COR-L47 (cell line): ENCODE measurements at places on chromosomes 1 and 21.
A peak's percentile ranks its signal among the peaks of the same experiment; 100 is the strongest.

DNA sequence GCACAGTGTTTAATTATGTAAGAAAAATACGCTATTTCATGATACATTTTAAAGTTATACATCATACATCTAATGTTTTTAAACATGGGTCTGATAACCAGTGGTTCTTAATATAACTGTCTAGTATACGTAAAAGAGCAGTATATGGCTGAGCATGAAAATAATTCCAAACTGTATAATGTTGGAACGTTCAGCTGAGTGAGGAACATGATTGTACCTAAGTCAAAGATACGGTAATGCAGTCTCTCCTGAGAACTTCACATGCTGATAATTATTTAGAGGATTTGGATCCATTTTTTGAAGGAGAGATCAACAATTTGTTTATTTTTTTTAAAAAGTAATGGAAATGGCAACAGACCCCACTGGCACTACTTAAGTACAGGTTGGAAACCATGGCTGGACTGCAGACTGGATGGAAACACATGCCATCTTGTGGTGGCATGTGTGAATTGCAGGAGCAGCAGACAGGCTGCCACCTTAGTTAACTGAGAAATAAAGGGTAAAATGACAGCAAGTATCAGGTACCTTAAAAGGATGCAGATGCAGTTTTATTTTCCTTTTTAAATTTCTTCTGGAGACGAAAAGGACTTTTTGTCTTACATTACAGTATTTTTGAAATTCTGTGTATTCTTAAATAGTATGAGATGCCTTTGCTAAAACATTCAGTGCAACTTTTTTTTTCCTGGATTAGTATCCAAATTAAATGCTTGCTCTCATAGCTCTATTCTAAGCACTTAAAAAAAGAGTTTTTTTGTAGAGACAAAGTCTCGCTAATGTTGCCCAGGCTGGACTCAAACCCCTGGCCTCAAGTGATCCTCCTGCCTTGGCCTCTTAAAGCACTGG is 73.8 kb downstream of the MTR start:
- peak; percentile 4 for DNase-seq

- DNase-seq, result no peak
Observed at GRCh38 chr21:44569861-44570517, 3.5 kb upstream of the KRTAP10-4 start.

DNA sequence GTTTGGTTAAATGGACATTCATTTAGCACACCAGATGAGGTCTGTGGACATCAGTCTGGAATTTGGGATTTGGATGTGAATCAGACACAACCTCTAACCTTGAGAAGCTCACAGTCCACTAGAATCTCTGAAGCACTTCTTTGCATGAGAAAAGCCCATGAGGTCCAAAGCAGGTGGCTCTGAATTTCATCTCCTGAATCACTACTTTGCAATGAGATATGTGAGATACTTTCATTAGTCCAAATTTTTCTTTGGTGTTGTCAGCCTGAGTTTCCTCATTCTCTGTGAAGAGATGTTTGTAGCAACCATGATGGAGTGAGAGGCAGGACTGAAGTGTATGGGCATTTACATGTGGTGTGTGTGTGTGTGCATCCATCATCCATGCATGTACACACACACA is 16.5 kb upstream of the LCE2D start:
- DNase-seq, result no peak

GRCh38 chr1:198465201-198466144 is 75.0 kb downstream of the ATP6V1G3 start:
- DNase-seq, result peak; percentile 65

GRCh38 chr1:168106274-168106673 is 30.5 kb downstream of the GPR161 start:
- no peak for DNase-seq

- DNase-seq, result no peak
Observed at GRCh38 chr1:78779831-78780230, 130.2 kb downstream of the IFI44 start.

- DNase-seq, result no peak
Observed at GRCh38 chr1:219201656-219202055, 28.0 kb downstream of the LYPLAL1 start.

DNA sequence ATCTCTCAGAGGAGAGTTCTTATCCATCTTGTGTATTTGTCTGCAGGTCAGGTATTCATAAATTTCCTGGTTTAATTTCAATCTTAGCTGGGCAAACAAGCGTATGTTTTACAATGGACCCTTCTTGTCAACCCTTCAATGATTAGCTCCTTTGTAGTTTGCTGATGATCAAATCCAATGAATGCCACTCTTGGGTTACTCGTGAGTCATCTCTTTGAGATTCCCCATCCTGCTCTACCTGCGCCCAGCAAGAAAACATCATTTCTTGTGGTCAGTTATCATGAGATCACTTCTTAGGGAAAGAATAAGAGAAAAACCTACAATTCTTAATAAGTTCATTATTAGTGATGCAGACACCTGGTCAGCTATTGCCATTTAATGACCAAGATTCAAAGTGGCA is 572.3 kb upstream of the PKN2 start:
- DNase-seq, result no peak

- DNase-seq, result no peak
Observed at GRCh38 chr1:77739235-77739634, 20.4 kb downstream of the USP33 start.

- DNase-seq, result no peak
Observed at GRCh38 chr1:60342569-60342968, 269.0 kb upstream of the C1orf87 start.

GRCh38 chr1:44557778-44558177 is 116.5 kb downstream of the TMEM53 start:
- no peak for DNase-seq

DNA sequence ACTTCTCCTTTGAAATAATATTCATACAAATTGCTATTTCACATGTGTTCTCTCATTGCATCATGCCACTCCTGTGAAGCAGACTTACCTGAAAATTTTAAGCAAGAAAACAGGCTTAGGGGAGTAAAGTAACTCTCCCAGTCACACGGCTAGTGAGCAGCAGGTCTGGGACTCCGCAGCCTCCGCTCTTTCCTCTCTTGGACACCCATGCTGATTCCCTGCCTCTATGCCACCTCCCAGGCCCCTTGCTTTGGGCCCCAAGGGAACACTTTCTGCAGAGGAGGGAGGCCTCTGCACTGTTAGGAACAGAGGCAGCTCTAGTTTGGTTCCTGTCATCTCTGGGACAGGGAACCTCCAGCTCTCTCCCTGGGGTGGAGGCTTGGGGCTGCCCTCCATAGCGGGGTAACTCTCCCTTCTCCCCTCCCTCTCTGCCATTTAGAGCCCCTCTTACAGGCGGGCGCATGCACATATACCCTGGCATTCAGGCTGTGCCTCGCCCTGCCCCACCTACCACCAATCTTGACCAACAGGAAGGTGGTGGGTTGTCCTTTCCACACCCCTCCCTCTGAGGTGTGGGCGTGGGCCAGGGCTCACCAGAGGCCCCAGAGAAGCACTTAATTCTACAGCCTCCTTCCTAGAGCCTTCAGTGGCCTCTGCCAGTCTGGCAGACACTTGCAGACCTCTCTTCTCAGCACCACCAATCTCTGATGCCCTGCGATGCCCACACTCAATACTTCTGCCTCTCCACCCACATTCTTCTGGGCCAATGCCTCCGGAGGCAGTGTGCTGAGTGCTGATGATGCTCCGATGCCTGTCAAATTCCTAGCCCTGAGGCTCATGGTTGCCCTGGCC is at the start of gene RXFP4:
TSS of gene RXFP4 (plus strand) at position 646 of the 852 bp plus-strand sequence. CDS start at position 718, 72 bp downstream.
- DNase-seq, result no peak

- no peak for DNase-seq
Observed at GRCh38 chr1:152436593-152437496, 22.8 kb upstream of the CRNN start.
